ENCODE measurements at places on chromosomes 2 and 18. TPM values are rescaled to one million over a fixed set of nuclear protein-coding genes. Genes with fewer than 3 reads are reported as not detected.

Gene PLCD4
- total RNA-seq: 0.53 TPM

Gene RIT2
- total RNA-seq: not detected

Gene PAX8
- total RNA-seq: 2.1 TPM

Gene GPD2
- total RNA-seq: 23.6 TPM

Gene GKN2
- not detected for total RNA-seq

Gene RPRM
- total RNA-seq: not detected

Gene RBKS
- total RNA-seq: 2.6 TPM

Gene CPLX4
- not detected for total RNA-seq

Gene HOXD13
- total RNA-seq: not detected

Gene APLF
- 3.3 TPM for total RNA-seq

Gene GKN1
- not detected for total RNA-seq

Gene GRHL1
- 1.0 TPM for total RNA-seq

Gene MAPRE3
- total RNA-seq: 0.91 TPM

Gene TTN
- total RNA-seq: 7.0 TPM

Gene LRATD1
- not detected for total RNA-seq

Gene CLEC4F
- total RNA-seq: not detected

Gene NDUFV2
- 222 TPM for total RNA-seq

Gene C2orf92
- 7.3 TPM for total RNA-seq

Gene STEAP3
- total RNA-seq: 0.68 TPM

Gene GPATCH11
- 9.9 TPM for total RNA-seq

Gene UGT1A8
- total RNA-seq: not detected

Gene ASB18
- not detected for total RNA-seq

Gene SRD5A2
- not detected for total RNA-seq

Gene PARD3B
- total RNA-seq: not detected

Gene PRKCE
- 39.2 TPM for total RNA-seq

Gene NEB
- 0.12 TPM for total RNA-seq

Gene MEP1B
- 0.20 TPM for total RNA-seq

Gene DAW1
- not detected for total RNA-seq

Gene TIA1
- 131 TPM for total RNA-seq

Gene MC5R
- total RNA-seq: not detected

Data from activated CD8-positive, alpha-beta memory T cell treated with anti-CD3 and anti-CD28 coated beads, Interleukin-2, amount 10 ng/mL, durations not matched to agents 7 days and 5 days (primary cell).